A549 treated with Mapracorat at 1 μM for 4 hours (cell line): ENCODE measurements at places on chromosomes 3 and 15. TPM values are rescaled to one million over a fixed set of nuclear protein-coding genes. Genes with fewer than 3 reads are reported as not detected.

The RTP4 gene
- total RNA-seq, result not detected in 5 replicates

The VIPR1 gene
- 0.83 to 1.3 TPM (median 1.2 TPM) in 5 replicates for total RNA-seq

The TRIM42 gene
- total RNA-seq, result not detected in 5 replicates

The MINAR1 gene
- 0.30 to 0.57 TPM (median 0.47 TPM) in 5 replicates for total RNA-seq

The LMLN gene
- 1.7 to 2.5 TPM (median 2.0 TPM) in 5 replicates for total RNA-seq

The B3GNT5 gene
- 21.6 to 28.2 TPM (median 26.8 TPM) in 5 replicates for total RNA-seq

The SCN11A gene
- total RNA-seq, result 0.02 TPM in 1 of 5 replicates, not detected in the others

The CLDN18 gene
- not detected in 5 replicates for total RNA-seq

The MSL2 gene
- 5.8 to 7.7 TPM (median 6.7 TPM) in 5 replicates for total RNA-seq

The ZCWPW2 gene
- not detected in 5 replicates for total RNA-seq

The LINS1 gene
- total RNA-seq, result 8.8 to 13.1 TPM (median 11.5 TPM) in 5 replicates

The TNFAIP8L3 gene
- total RNA-seq, result 23.0 to 30.6 TPM (median 25.9 TPM) in 5 replicates

The HHLA2 gene
- total RNA-seq, result 0.09 TPM in 1 of 5 replicates, not detected in the others

The UMPS gene
- 47.6 to 57.3 TPM (median 48.5 TPM) in 5 replicates for total RNA-seq

The OIP5 gene
- total RNA-seq, result 12.7 to 14.7 TPM (median 13.9 TPM) in 5 replicates

The SMAD6 gene
- 16.9 to 29.6 TPM (median 25.2 TPM) in 5 replicates for total RNA-seq

The CYP19A1 gene
- total RNA-seq, result 0.15 to 0.52 TPM (median 0.30 TPM) in 5 replicates

The CCDC13 gene
- 0.30 to 0.74 TPM (median 0.41 TPM) in 5 replicates for total RNA-seq

The ADAMTS17 gene
- total RNA-seq, result 0.12 to 0.27 TPM (median 0.24 TPM) in 4 of 5 replicates, not detected in the other

The KLHL40 gene
- not detected in 5 replicates for total RNA-seq

The CD200R1 gene
- not detected in 5 replicates for total RNA-seq

The TMEM158 gene
- total RNA-seq, result 8.2 to 15.2 TPM (median 12.6 TPM) in 5 replicates

The ESYT3 gene
- total RNA-seq, result 0.59 to 1.2 TPM (median 0.87 TPM) in 5 replicates

The FETUB gene
- 0.10 to 0.35 TPM (median 0.23 TPM) in 5 replicates for total RNA-seq

The TMC3 gene
- total RNA-seq, result not detected in 5 replicates

The CERS3 gene
- total RNA-seq, result not detected in 5 replicates

The KIF9 gene
- 19.6 to 23.8 TPM (median 21.7 TPM) in 5 replicates for total RNA-seq

The MYLK gene
- 13.4 to 18.6 TPM (median 16.7 TPM) in 5 replicates for total RNA-seq

The ITPKA gene
- total RNA-seq, result 3.6 to 6.7 TPM (median 5.2 TPM) in 5 replicates

The GOLGA8S gene
- total RNA-seq, result 0.10 to 0.23 TPM (median 0.18 TPM) in 5 replicates

The MRAS gene
- 7.7 to 10.5 TPM (median 10.3 TPM) in 5 replicates for total RNA-seq

The TM4SF4 gene
- 25.7 to 46.4 TPM (median 34.4 TPM) in 5 replicates for total RNA-seq

The NFKBIZ gene
- 5.7 to 9.8 TPM (median 7.7 TPM) in 5 replicates for total RNA-seq

The GPR62 gene
- not detected in 5 replicates for total RNA-seq

The ADCY5 gene
- 0.22 to 0.88 TPM (median 0.30 TPM) in 5 replicates for total RNA-seq

The GOLGA8Q gene
- 0.17 to 0.22 TPM in 2 of 5 replicates, not detected in the others for total RNA-seq

The COL6A6 gene
- not detected in 5 replicates for total RNA-seq

The ACSBG1 gene
- 0.13 to 0.31 TPM (median 0.19 TPM) in 4 of 5 replicates, not detected in the other for total RNA-seq

The LRRC15 gene
- 0.12 to 0.17 TPM (median 0.14 TPM) in 5 replicates for total RNA-seq

The CD96 gene
- not detected in 5 replicates for total RNA-seq

The ENTPD3 gene
- 0.05 TPM in 1 of 5 replicates, not detected in the others for total RNA-seq

The UROC1 gene
- total RNA-seq, result not detected in 5 replicates

The IGDCC3 gene
- total RNA-seq, result 0.09 to 0.19 TPM (median 0.12 TPM) in 5 replicates
